ENCODE measurements at places on chromosomes 16 and 17.
A peak's percentile ranks its signal among the peaks of the same experiment; 100 is the strongest.

GRCh38 chr17:41651625-41652460 is 27.5 kb upstream of the KRT17 start:
- no peak for DNase-seq

DNA sequence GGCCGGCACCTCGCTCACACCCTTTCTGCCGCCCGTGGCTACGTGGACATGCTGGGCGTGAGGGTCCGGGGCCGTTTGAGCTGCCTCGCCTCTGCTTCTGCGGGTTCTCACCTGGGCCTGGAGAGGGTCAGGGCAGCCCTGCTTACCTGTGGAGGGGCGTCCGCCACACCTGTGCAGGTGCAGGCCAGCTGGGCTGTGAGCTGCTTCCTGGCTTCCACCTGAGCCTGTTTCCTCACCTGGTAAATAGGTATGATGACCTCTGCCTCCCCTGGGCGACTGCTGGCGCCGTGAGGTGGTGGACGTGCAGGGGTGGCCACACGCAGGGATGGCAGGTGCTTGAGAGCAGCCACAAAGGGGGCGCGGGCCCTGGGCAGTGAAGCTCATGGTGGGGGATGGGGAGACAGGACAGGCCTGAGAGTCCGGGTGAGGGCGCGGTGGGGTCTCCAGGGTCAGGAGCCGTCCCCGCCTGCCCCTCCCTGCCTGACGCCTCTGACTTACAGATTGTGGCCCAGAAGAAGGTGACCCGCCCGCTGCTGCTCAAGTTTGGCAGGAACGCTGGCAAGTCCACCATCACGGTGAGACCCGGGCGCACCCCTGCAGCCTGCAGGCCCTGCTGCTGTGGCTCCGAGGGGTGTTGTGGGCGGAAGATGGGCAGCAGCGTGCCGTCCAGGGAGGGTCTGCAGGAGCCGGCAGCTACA is 7.8 kb downstream of the CPNE7 start:
- DNase-seq, result no peak

DNA sequence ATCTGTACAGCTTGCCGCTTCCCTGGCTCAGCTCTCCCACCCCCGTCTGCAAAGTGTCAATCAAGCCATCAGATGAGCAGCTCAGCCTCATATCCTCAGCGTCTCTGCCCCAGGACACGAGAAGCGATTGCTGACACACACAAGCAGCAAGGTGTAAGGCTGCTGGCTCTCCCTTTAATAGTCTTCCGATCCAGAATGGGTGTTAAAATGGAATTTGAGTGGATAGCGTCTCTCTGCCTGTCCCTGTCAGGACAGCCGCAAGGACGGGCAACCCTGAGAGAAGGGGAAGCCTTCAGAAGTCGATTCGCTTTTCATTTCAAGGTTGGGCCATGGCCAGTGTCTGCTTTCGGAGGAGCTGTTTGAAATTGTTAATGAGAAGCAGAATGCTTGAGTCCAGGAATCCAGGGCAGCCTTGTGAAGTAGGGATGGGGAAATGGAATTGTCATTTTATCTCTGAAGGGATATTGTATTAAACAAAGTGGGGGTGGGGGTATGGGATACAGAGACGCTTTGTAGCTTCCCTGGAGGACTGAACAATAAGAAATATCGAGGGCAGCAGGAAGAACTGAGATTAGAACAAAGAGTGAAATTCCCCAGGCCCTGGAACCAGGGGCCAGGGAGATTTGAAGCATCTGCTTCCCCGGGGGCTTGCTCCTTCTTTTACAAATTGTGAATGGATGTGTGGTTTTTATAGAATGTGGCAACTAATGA is 4.7 kb upstream of the PIPOX start:
- DNase-seq, result no peak

- no peak for DNase-seq
These were observed 1.2 kb upstream of the ZC3H18 start for GRCh38 chr16:88568710-88569613.

DNA sequence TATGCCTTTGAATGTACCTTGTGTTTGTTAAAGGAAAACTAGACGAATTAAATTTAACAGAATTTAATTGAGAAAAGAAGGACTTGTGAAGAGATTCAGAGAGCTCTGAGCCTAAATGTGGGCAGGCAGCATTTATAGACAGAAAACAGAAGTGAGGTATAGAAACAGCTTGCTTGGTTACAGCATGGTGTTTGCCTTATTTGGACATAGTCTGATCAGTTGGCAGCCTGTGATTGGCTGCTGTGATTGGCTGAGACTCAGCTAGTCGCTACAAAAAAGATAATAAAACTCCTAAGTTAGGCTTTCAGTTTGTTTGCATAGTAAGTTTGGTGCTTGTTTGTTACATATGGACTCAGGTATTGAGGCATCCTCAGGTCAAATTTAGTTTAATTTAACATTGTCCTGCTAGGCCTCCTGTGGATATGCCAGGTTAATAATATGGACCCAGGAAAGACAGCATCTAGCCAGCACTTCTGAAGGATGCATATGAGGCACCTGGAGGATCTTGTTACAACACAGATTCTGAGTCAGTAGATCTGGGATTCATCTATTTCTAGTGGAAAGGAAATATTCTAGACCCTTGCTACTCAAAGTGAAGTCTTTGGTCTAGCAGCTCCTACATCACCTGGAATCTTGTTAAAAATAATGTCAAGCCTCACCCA is 43.4 kb downstream of the SLFN5 start:
- peak; percentile 41 for DNase-seq

DNA sequence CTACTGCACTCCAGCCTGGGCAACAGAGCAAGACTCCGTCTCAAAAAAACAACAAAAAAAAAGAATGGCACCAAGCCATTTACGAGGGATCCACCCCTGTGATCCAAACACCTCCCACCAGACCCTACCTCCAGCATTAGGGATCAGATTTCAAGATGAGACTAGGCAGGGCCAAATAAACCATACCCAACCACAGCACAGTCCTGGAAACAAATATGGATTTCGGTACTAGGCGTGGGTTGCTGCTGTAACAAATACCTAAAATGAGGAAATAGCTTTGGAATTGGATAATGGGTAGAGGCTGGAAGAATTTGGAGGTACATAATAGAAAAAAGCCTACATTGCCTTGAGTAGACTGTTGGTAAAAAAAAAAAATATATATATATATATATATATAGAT is 49.1 kb downstream of the MMP15 start:
- DNase-seq, result no peak

DNA sequence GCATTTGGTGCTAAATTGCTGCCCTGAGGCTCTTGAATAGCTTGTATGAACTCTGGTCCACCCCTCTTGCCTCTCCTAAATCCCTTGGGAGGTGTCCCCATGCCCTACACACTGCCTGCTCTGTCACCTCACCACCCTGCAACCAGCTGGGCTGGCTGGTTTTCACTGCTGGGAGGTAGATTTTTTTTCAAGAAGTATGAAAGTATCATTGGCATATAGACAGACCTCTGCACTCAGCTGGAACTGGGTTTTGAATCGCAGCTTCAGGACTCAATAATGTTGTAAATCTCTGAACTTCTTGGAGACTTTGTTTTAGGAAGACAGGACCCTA is 184.9 kb downstream of the MSI2 start:
- no peak for DNase-seq

GRCh38 chr17:32498391-32498790 is 11.6 kb downstream of the CDK5R1 start:
- DNase-seq, result no peak

- no peak for DNase-seq
These were observed 24.4 kb downstream of the YPEL2 start for GRCh38 chr17:59355702-59356325.

- DNase-seq, result peak; percentile 75
These were observed 16.7 kb downstream of the HSD11B2 start for GRCh38 chr16:67447508-67448076.

GRCh38 chr16:3194792-3195191 is 6.8 kb downstream of the OR1F1 start:
- DNase-seq, result no peak

- DNase-seq, result peak; percentile 84
These were observed 8.8 kb upstream of the CNOT1 start for GRCh38 chr16:58638148-58639036.

DNA sequence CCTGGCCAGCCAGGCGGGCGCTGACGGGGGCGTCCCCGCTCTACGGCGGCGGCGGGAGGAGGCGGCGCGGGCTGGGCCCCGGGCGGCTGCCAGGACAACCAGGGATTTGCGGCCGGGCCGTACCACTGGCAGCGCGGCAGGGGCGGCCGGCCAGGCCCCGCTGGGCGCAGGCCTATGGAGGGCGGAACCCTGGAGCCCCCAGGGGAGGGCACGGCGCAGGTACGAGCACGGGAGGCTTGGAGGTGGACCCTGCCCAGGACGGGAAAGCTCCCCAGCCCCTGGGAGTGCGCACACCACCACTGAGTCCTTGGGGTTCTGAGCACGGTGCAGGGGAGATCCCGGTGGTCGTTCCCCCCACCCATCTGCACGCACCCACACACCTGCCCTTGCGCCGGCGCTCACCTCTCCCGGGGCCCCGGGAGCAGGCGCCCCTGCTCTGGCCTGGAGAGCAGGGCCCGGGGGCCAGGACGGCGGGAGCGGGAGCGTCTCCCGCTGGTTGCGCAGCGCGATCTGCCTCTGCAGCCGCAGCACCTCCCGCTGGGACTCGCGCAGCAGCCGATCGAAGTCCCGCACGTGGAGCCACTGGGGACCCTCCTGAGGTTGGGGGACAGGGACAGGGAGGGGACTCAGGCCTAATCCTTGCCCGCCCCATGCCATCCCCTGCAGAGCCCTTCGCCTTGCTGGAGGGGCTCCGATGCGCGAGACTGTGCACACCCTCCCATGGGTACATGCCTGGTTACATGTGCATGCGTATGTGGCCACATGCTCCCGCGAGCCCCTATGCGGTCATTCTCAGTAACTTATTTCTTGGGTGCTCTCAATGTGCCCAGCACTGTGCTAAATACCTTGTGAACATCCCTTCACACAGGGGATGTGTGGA is 3.9 kb downstream of the TSPOAP1 start:
- DNase-seq, result no peak

DNA sequence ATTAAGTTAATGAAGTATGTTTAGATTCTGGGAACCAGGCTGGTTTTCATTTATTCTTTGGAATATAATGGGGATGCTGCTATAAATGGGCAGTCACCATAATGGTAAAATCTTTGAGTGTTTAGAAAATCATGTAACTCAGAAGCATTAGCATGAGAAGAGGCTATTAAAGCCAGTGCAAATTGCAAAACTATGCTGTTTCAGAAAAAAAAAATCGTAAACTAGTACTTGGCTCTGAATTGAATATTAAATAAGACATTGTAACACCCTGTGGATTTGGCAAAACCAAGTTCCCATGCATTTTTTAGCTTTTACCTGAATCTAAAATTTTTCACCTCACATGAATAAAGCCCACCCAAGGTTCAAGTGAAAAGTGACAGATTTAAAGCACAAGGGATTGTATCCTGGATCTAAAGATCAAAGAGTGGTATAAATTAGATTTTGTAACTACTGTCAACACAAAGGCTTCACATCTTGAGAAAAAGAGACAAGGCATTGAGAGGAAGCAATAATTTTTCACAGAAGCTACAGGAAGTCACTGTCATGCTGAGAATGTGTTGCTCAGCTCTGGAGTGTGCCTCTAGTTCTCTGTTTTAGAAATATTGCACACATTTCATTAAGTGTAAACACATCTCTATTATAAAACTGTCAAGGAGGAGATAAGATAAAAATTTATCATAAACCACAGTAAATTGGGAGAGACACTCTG is 142.2 kb downstream of the ABCA8 start:
- peak; percentile 21 for DNase-seq

DNA sequence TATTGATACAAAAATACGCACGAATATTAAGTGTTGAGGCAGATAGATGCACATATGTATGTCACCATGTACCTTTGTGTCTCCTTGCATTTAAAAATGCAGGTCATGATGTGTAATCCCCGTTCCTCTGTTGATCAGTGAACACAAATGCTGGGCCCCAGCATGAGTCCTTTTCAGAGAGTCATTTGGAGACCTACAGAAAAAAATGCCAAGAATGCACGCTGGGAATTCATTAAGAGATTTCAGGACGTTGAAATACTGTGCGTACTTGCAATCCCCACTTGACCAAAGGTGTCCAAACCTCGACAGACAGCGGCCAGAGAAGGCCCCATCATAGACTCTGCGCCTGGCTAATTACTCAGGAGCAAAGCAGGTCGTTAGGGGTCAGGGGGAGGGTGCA is 496.0 kb downstream of the MAF start:
- no peak for DNase-seq

DNA sequence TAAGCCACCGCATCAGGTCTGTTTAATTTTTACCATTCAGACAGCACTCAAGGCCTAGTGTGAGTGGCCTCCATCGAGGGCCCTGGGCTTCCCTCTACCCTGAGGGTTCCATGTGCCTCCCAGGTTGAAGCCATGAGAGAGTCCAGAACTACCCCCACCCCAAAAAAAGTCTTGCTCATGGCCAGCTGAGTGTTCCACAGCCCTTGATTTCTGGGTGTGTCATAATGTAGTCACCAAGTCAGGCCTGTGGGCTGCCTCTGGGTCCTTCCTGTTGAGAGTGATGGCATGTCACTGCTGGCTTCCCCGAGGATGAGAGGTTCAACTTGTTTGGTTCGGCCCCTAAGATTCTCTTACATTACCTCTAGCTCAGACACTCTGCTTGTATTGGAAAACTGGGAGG is 100.6 kb downstream of the PITPNC1 start:
- no peak for DNase-seq

DNA sequence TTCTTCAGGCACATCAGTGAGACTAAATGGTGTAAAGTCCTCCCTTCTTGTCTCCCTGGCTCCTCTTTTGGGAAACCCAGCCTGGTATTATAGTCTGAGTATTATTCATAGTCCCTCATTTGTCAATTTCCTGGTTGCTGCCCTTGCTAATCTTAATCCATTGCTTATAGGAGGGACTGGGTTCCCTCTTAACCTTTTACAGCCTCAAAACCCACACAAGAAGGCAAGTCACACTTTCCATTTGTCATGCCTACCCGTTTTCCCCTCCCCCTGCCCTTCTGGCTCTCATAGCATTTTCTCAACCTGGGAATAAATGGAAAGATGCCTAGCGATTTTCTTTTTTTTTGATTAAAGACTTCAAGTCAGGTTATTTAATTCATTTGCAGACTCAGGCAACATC is 124.8 kb downstream of the MAP2K6 start:
- DNase-seq, result peak; percentile 25

- no peak for DNase-seq
These were observed 257.9 kb downstream of the SOX9 start for GRCh38 chr17:72378414-72379390.

GRCh38 chr17:51687887-51688286 is 427.5 kb downstream of the UTP18 start:
- DNase-seq, result no peak

DNA sequence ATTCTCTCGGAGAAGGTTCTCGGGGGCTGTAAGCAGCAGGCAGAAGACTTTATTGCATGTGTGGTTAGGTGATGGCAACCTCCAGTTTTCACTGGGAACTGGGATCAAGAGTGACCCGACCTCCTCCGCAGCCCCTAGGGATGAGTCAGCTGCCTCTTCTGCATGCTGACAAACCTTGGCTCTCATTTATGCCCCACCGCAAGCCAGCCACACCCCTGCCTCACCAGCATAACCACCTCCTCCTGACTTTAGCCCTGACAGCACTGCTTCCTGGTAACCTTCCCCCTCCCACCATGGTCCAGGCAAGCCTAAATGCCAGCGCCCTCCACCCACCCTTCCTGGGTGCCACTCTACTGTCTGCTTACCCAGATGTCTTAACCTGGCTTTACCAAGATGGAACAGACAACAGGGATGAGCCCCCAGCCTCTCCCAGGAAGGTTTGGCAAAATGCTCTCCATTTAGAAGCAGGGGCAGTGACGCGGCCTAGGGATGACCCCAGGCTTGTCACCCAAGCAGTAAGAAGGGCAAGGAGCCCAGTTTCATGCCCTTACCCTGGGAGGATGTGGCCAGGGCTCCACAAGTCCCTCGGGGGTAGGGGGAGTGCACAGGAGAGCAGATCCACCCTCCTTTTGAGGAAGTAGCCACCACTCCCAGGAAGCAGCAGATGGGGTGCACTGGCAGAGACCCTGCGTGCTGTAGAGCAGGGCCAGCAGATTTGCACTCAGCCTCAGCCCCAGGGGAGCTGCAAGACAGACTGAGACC is 73.5 kb downstream of the GOSR1 start:
- DNase-seq, result peak; percentile 34

All from fibroblast of pulmonary artery (primary cell).